Activated CD4-positive, alpha-beta T cell treated with anti-CD3 and anti-CD28 coated beads, Interleukin-2, amount 50 U/mL, for 4 hours (primary cell): ENCODE measurements at places on chromosomes 7 and 10.

DNA sequence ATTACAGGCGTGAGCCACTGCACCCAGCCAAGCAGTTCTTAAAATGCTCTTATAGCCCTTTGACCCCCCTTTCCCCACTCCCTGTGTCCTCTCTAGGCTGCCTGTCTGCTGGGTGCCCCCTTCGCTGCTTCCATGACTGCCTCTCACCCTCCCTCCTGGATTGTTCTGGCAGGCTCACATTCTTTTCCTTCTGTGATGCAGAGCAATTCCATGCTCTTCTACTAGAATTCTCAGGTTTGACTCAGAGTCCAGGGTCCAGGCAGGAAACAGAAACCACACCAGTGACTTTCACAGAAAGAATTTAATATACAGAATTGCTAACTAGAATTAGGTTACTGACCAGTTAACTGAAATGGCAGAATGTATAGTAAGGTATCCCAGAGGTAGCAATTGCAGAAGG lies 244.8 kb downstream of the BAMBI start:
- DNase-seq, result no peak

DNA sequence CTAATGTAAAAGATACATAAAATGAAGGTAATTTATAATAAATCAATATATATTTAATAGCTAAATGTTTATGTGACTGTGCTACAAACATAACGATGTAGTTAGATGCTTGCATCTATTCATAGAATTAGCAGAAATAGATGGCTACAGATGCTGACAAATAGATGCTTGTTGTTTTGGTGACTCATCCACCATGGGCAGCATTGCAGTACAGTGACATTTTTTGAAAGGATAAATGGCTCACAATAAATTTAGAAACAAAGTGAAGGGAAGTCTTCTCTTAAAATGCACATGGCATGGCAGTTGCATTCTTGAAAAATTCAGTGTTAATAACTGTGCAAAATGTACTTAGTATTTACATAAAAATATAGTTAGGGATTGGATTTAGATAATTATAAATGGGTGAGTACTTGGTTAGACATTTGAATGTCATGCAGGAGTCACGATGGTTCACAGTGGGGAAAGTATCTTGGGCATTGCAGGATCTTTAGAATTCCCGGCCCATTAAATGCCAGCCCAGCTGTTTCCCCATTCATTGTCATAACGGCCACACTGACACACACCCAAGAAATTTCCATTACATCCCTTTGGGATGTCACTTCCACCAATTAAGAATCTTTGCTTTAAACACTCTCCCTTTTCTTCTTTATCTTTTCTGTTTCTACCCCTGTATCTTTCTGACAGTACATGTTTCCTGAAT lies 564.1 kb downstream of the ATRNL1 start:
- no peak for DNase-seq

DNA sequence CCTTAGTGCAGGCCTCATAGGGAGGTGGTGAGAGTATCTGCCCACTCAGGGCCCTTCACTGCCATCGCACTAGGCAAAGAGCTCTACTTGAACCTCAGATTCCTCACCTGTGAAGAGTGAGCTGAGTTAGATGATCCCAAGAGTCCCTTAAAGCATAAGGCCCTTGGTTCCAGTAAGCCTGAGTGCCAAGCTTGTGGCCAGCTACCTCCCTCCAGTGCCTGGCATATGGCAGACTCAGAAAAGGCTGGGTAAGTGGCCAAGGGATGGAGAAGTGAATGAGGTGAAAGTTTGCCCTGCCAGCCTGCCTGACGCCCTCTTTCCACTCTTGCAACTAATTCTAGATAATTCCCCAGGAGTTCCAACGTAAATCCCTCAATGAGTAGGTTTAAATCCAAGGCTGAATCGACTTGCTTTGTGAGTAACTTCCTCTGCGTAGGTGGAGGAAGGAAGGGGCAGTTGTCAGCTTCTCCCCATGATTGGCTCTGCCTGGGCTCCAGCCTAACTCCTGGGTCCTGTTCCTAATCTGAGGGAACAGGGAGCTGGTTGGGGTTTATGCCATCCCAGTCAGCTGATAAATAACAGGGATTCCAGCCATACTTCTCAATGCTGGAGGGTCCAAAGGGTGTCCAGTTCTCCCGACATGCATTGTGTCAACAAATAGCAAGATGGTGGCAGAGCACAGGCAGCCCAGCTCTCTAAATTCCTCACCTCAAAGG lies 14.2 kb downstream of the DUSP5 start:
- no peak for DNase-seq

- DNase-seq, result no peak
Measured at GRCh38 chr7:33832271-33832721, 73.0 kb upstream of the BMPER start.

DNA sequence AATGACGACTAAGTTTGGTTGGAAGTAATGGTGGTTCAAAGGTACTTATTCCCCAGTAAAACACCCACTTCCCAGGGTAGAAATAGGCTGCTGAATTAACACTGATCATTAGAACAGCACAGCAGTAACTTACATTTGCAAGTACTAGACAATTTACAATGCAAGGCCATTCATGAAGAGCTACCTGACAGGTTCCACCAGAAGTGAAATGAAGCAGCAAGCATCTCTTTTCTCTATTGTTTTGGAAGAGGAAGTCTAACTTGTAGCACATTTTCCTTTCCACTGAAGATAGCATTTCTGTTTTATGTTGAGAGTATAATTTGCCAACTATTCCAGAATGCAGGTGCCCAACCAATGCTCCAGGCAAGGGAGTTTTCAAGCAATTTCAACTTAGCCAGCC lies 145.9 kb downstream of the CREB5 start:
- DNase-seq, result no peak

DNA sequence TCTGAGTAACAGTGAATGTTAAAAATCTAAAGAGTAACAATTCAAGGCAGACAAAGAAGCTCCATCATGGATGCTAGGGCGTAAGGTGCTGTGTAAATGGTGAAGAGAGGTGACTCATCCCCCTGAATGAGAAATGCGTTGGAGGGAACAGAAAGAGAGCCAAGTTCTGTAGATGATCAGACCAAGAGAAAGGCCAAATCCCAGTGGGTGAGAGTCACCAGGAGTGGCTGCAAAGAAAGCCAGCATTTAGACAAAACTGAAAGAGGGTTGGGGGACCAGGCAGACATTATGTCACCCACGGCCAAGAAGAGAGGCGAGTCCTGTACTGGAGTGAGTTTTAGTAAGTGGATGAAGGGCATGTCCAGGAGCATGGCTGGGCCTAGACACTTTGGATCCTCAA lies 153.1 kb downstream of the TRIL start:
- no peak for DNase-seq

DNA sequence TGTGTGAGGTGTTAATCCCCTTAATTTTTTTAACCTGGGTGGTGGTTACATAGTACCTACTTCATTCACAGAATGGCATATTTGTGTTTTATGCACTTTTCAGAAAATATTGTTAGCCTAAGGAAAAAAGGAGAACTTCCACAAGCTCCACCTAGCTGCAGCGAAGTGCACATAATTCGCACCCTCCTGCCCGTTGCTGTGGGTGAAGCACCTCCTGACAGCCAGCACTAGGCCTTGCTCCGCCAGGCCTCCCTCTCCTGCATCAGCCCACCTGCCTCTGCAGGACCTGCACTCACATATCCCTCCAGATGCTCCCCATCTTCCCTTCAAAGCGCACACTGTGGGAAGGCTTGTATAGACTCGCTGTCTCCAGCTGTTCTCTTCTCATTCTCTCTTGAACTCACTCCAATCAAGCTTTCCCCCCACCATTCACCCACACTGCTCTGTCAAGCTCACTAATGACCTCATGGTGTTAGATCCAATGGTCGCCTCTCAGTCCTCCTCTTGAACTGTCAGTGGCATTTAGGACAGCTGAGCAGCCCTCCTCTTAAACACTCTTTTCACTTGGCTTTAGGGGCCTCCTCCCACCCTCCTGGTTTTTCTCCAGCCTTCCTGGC lies 20.7 kb upstream of the GRID1 start:
- DNase-seq, result no peak

DNA sequence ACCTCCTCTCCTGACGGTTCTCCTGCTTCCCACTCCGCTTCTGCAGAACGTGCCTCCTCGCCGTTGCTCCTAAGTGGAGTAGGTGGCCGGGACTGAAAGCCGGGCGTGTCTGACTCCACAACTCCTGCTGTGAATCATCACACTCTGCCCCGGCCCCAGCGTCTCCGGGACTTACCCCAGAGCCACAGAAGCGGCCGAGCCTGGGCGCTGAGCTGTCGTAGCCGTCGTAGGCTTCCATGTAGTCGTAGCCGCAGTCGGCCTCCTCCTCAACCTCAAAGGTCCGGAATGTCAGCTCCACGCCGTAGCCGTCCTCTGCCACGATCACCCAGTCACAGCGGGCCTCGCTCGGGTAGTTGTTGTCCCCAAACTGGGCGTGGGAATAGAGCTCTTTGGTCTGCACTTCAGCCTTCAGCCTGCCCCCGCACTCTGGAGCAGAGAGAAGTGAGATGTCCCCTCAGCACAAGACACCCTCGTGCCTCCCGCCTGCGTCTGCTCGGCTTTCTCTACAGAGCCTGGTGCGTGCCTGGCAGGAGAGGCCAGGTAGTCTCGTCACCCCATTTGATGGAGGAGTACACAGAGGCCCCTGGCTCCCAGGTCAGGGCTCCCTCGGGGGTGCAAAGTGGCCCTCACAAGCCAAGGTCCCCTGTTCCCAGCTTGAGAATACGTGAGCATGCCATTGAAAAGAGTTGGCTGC lies 11.2 kb upstream of the OPALIN start:
- no peak for DNase-seq

GRCh38 chr7:2084331-2084730 lies 148.4 kb downstream of the MAD1L1 start:
- no peak for DNase-seq

DNA sequence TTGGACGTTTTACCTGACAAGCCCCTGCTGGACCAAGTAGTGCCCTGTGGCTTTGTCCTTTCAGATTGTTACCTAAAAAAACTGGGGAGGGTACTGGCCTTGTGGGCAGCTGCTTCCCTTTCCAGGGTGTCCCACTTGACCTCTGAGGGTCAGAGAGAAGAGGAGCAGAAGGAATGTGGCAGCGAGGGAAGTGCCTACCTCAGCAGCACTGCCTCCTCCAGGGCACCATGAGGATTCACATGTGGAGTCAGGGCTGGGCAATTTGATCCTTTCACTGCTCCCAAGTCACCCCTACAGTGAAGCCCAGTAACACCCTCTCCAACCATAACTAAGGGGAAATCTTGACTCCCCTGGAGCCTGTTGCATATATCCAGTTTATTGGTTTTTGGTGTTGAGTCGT lies 64.6 kb downstream of the ITGB1 start:
- no peak for DNase-seq
